Common myeloid progenitor, CD34-positive (primary cell): ENCODE measurements at places on chromosomes 5 and 9.
A peak's percentile ranks its signal among the peaks of the same experiment; 100 is the strongest.

- DNase-seq: no peak
These were observed 17.1 kb downstream of the LRRC8A start for GRCh38 chr9:128898845-128899565.

- DNase-seq: no peak
These were observed 25.6 kb downstream of the ISOC1 start for GRCh38 chr5:129120158-129120581.

DNA sequence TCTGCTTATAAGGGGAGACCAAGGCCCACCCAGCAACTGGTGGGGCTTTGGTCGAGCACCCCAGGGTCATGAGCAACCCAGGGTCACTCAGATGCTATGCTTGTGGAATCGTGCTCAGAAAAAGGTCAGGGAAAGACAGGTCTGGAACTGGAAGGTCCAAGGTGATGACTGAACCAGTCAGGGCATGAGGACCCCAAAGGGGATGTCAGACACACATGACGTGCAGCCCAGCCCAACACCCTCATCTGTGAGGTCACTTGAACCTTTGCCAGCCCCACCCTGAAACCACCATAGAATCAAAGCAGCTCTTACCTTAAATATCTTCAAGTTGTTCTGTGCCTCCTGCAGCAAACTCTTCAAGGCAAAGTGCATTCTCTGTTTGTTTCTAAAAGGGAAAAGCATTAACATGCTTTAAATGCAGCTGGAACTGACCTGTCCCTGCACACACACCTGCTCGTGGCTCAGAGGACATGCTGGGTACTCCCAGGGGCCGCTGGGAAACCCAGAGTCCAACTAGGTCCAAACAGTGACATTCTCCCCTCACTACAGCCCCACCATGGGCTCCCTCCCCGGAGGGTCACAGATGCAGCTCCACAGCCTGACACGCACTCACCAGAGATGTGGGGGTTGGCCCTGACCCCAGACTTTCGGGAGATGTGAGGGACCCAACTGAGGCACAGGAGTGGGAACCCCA is 29.4 kb downstream of the IPPK start:
- DNase-seq: no peak

DNA sequence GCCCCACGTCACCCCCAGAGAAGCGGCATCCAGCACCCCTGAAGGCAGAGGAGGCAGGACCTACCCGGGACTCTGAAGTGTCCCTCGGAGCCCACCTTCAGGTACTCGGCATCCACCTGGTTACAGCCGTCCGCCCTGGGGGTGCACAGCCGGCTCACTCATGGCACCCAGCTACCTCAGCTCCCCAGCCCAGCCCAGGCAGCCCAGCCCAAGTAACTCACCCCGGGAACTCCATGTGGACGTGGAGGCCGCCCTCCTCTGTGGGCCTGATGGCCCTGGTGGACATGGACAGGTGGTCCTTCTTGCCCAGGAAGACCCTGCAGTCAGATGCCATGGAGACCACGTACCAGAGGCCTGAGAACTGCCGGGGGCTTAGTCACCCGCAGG is 676 bp downstream of the LCN15 start:
- no peak for DNase-seq

DNA sequence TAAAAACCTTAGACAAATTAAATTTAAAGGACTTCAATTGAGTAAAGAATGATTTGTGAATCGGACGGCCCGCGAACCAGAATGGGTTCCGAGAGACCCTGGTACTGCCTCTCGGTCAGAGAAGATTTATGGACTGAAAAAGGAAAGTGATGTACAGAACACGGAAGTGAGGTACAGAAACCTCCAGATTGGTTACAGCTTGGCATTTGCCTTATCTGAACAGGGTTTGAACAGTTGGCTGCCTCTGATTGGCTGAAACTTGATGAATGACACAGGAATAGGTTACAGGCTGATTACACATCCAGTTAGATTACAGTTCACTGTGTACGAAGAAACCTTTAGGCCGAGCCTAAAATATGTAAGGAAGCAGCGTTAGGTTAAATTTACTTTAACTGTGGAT is 156.5 kb upstream of the EGFLAM start:
- no peak for DNase-seq

DNA sequence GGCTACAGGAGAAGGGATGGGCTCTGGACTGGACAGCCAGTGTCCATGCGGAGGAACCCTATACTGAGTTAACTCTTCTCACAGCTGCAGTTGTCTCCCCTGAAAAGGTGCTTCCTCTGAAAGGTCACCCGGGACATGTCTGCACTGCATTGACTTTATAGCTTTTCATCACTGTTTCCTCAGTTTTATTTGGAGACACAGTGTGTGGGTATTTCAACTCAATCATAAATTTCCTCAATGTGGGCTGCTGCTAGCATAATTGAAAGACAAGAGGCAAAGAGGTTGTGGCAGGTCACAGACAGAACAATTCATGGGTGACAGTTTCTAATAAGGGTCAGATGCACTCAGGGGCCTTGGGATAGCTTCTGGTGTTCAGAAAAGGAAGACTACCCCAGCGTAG is 336.8 kb downstream of the KDM4C start:
- DNase-seq: no peak

DNA sequence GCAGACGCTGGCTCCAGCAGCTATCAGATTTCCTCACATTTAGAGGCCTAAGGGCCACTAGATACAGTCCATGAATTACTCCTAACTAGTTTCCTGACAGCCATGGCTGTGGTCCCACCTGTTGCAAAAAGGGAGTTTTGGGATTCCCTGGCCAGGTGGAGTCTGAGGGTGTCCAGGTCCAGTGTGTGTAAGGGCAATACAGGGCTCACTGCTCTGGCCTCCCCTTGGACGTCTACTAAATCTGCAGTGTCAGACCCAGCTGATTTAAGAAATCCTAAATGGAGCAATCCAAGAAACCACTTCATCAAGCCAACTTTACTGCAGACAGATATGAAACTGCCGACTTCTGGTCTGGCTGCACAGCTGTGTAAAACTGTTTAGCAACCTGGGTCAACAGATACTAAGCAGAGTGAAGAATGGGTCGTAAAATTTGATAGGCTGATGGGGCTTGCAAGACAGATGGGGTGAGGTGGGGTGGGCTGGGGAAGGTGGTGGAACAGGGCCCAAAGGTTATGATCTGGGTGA is 116.4 kb downstream of the GADD45G start:
- DNase-seq: no peak

DNA sequence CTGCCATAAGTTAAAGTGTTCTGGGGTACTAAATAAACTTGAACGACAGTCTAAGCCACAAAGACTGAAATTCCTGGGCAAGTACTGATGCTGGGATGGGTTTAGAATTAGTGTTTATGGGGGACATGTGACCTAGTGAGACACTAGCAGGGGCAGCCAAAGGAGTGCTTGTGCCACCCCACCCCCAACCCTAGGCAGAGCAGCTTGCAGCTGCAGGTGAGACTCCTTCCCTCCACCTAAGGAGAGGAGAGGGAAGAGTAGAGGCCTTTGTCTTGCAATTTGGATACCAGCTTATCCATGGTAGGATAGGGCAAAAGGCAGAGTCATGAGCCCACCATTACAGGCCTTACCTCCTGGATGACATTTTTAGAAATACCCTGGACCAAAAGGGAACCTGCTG is 28.7 kb upstream of the PDE4D start:
- DNase-seq: no peak

GRCh38 chr5:123754908-123755307 is 242.9 kb downstream of the CSNK1G3 start:
- no peak for DNase-seq

- DNase-seq: no peak
These were observed 331.0 kb downstream of the ADAMTS6 start for GRCh38 chr5:65150599-65151304.

DNA sequence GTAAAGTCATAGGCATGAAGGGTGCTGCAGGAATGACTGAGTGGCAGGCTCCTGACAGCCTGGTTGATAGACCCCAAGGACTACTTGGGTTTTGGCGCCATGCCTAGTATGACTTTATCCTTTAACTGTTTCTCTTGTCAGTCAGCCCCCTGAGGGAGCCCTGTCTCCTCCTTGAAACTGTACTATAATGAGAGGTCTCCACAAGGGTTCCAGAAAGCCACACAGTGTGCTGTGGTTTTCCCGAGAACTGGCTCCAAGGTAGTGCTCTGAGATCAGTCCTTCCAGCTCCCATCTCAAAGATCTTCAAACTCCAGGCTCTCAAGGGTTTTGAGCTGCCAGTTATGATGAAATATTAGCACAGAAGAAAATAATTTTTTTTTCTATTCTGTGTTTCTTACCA is 26.7 kb upstream of the TNC start:
- DNase-seq: no peak

- DNase-seq: no peak
These were observed 72.3 kb downstream of the ANGPTL2 start for GRCh38 chr9:127050152-127050551.

GRCh38 chr9:126089789-126090188 is 236.8 kb upstream of the MVB12B start:
- DNase-seq: no peak

- no peak for DNase-seq
These were observed 92.1 kb upstream of the FBN2 start for GRCh38 chr5:128630121-128630520.

DNA sequence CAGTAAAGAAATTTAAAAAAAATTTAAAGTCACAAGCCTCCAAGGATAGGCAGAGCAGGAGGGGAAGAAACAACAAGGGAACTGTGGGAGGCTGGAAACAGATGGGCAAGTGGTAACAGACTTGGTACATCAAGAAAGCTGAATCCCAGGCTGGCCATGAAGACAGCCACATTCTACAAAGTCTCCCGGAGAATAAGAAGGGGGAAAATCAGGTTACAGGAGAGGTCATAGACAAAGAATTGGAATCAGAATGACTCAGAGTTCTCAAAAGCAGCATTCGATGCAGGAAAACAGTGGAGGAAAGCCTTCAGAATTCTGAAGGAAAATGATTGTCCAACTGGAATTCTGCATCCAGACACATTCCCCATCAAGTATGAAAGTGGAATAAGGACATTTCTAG is 129.7 kb downstream of the ADAMTS2 start:
- no peak for DNase-seq

DNA sequence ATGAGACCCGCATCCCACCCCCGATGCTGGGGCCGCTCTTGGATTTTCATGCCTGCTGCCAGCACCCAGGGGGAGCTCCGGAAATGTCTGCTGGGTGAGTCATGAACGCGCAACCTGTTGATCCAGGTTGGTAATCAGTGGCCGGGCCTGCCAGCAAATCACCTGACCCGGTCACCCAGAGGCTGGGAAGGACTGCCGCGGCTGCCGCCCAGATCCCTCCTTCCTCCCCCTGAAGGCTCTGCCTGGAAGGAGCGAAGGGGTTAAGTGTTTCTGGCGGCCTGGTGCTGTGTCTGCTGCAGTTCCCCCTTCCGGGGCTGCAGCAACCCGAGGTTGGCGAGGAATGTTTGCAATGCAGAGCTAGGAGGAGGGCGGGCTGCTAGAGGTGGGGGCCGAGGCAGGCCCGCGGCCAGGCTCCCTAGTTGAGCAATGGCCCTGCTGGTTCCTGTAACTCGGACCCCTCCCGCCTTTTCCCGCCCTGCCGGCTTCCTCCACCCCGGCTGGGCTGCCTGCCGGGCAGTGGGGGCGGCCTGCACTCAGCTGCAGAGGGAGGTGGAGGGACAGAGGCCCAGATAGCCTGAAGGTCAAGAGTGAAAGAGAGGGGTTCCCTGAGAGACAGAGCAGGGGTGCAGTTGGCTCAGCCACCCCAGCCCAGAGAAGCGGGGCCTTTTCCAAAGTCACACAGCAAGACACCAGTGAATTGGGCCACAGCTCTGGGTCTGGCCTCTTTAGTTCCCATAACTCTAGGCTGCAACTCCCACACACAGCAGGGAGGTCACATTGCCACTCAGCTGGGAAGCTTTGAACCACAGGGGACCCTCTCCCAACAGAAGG is 156.3 kb upstream of the IER5L start:
- DNase-seq: peak; percentile 74

- no peak for DNase-seq
These were observed 310.7 kb downstream of the HCN1 start for GRCh38 chr5:45385321-45386058.

DNA sequence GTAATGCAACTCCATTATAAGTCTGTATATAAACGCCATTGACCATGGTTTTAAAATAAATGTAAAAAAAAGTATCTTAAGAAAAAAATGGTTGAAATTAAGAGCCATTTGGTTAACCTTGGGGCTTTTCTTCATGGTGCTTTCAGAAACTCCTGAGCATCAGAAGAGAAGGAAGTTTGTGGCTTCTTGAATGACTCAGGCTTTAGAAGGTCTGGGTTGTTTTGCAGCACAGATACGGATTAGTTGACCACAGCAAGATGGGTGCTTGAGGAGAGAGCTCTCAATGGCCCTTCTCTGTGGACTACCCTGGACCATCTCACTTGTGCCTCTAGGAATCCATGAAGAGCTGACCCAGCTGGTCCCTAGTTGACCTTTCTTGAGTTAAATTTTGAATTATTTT is 189.5 kb downstream of the TMEM38B start:
- DNase-seq: peak; percentile 78
